ENCODE measurements at places on chromosomes 3 and 15.

- H3K4me3 ChIP-seq = no peak overlapping the region
- H3K36me3 ChIP-seq = no peaks in the 10 kb centered on the region
- DNase-seq = no peak
- no peaks in the 10 kb centered on the region for H3K27me3 ChIP-seq
These were observed 188.5 kb upstream of the TLE3 start for GRCh38 chr15:70286113-70286806.

DNA sequence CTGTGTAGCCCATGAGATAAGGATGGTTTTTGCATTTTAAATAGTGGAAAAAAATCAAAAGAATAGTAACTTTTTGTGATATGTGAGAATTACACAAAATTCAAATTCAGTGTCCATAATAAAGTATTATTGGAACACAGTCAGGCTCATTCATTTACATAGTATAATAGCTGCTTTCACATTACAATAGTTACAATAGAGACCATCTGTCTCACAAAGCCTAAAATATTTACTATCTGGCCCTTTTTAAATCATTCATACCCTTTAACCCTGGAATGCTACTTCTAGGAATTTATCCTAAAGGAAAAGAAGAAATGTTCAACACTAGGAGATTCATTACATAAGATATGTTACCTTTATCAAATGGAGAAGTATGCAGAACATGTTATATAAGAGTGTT is 35.5 kb upstream of the TM4SF4 start:
- peaks cover 30% of the 10 kb centered on the region for H3K27me3 ChIP-seq
- DNase-seq = no peak
- no peak overlapping the region for H3K27ac ChIP-seq
- no peaks in the 10 kb centered on the region for H3K4me1 ChIP-seq

GRCh38 chr3:49567406-49567805 is 13.1 kb downstream of the BSN start:
- peaks cover 6% of the 10 kb centered on the region for H3K27me3 ChIP-seq
- H3K27ac ChIP-seq = no peak overlapping the region
- no peaks in the 10 kb centered on the region for H3K4me1 ChIP-seq
- no peak for DNase-seq
- H3K36me3 ChIP-seq = no peaks in the 10 kb centered on the region

- peaks cover 18% of the 10 kb centered on the region for H3K36me3 ChIP-seq
- H3K27ac ChIP-seq = no peak overlapping the region
- DNase-seq = peak; percentile 26
- peaks cover 19% of the 10 kb centered on the region for H3K4me1 ChIP-seq
These were observed 609 bp downstream of the GOLGA8A start for GRCh38 chr15:34436956-34437442.

DNA sequence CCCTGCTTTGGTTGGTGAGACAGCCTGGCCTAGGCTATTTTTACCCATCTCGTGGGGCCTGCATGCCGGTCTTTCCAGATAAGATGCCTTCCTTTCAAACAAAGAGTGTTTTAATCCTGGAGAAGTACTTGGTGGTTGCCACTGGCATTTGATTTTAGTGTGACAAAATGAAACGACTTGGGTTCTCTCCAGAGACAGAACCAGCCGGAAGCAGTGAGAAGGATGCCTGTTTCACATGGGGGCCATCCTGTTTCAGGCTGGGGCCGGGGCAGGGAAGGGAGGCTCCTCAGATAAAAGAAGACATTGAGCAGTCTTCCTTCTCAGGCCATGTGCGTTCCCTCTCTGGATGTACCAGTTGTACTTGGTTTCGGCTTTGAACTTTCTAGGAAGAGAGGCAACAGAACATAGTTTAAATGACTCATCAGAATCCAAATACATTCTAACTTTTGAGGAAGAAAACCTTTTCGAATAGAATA is 74.9 kb downstream of the TOP2B start:
- H3K4me1 ChIP-seq = no peaks in the 10 kb centered on the region
- H3K4me3 ChIP-seq = no peak overlapping the region
- DNase-seq = no peak
- no peaks in the 10 kb centered on the region for H3K36me3 ChIP-seq
- H3K27ac ChIP-seq = no peak overlapping the region

DNA sequence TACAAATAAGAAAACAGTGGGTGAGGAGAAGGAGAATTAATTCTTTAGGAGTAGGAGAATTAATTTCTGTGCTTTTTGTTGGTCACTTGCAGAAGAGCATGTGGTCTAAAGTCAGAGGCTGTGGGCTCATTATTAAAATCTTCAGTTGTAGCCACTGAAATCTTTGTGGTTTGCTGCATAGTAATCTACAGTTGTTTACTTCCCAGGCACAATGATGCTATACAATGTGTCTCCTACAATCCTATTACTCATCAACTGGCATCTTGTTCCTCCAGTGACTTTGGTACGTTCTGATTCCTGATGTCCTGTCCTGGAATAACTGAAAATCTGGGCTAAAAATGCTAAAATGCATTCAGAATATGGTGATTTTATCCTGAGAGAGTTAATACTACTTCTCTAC is 21.0 kb downstream of the IFT122 start:
- H3K4me1 ChIP-seq = no peaks in the 10 kb centered on the region
- H3K27ac ChIP-seq = no peak overlapping the region
- H3K27me3 ChIP-seq = no peaks in the 10 kb centered on the region
- H3K36me3 ChIP-seq = peaks cover 6% of the 10 kb centered on the region

- no peaks in the 10 kb centered on the region for H3K27me3 ChIP-seq
- no peaks in the 10 kb centered on the region for H3K4me1 ChIP-seq
- H3K36me3 ChIP-seq = no peaks in the 10 kb centered on the region
- DNase-seq = no peak
- no peak overlapping the region for H3K4me3 ChIP-seq
- H3K27ac ChIP-seq = no peak overlapping the region
These were observed 293.0 kb downstream of the ADAMTS17 start for GRCh38 chr15:100048736-100049135.

- peak overlapping the region; percentile 32 for H3K4me3 ChIP-seq
- peaks cover 68% of the 10 kb centered on the region for H3K27me3 ChIP-seq
- no peak overlapping the region for H3K27ac ChIP-seq
- H3K36me3 ChIP-seq = peaks cover 7% of the 10 kb centered on the region
- H3K4me1 ChIP-seq = peaks cover 17% of the 10 kb centered on the region
These were observed 1.1 kb upstream of the PLCH1 start for GRCh38 chr3:155745795-155746550.

GRCh38 chr3:124771083-124771445 is 40.8 kb downstream of the UMPS start:
- H3K4me1 ChIP-seq = no peaks in the 10 kb centered on the region
- H3K27me3 ChIP-seq = peaks cover 20% of the 10 kb centered on the region
- H3K36me3 ChIP-seq = no peaks in the 10 kb centered on the region
- DNase-seq = no peak
- H3K27ac ChIP-seq = no peak overlapping the region

DNA sequence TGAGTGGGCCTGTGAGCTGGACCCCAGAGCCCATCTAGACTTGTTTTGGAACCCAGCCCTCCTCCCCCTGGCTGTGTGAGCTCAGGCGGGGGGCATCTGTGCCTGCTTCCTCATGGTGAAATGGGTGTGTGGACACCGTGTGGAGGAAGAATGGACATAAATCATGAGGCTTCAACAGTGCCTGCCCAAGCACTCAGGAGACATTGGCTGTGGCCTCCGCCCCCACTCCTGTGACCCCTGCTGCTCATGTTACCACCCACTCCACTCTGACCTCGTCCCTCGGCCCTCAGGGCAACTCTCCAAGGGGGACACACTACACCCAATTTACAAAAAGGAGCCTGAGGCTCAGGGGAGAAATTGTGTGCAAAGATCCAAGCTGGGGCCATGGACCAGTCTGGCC is 16.6 kb downstream of the TPRA1 start:
- no peak overlapping the region for H3K4me3 ChIP-seq
- H3K27ac ChIP-seq = no peak overlapping the region

DNA sequence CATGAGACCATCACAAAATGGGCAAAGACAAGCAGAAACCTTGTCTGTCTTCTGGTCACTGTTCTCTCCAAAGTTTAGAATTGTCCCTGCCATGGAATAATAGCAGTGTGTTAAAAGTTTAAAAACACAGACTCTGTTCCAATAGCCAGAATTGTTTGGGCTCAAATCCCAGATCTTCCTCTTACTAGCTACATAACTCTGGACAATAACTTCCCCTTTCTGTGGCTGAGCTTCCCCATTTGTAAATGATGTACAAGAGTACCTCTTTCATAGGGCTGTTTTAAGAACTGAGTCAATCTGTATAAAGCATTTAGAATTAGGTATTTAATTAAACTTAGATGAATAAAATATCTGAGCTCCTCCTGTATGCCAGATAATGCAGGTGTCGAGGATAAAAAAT is 623.0 kb downstream of the NTRK3 start:
- no peak overlapping the region for H3K27ac ChIP-seq
- DNase-seq = no peak
- H3K4me3 ChIP-seq = no peak overlapping the region

DNA sequence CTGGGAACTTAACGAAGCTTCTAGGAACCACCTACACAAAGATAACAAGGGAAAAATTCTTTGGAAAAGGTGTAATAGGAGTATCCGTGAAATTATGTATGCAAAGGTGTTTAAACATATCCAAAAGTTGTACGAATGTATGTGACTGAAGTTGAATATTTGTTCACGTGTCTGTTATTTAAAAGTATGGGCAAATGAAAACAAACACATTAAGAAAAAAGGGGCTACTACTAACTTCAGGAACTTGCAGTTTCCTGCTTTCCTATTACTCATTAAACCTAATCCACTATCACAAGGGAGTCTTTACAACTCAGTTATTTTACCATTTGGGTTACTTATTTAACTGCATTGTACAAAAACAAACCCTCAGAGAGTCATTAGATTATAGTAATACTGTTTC is 33.9 kb upstream of the GRAMD1C start:
- H3K4me1 ChIP-seq = no peaks in the 10 kb centered on the region
- H3K4me3 ChIP-seq = no peak overlapping the region
- no peak for DNase-seq
- no peaks in the 10 kb centered on the region for H3K27me3 ChIP-seq
- no peak overlapping the region for H3K27ac ChIP-seq

GRCh38 chr15:59751552-59752413 is 62.7 kb upstream of the BNIP2 start:
- no peak overlapping the region for H3K4me3 ChIP-seq
- no peak overlapping the region for H3K27ac ChIP-seq
- H3K27me3 ChIP-seq = peaks cover 30% of the 10 kb centered on the region

- no peak overlapping the region for H3K4me3 ChIP-seq
- H3K27ac ChIP-seq = no peak overlapping the region
- H3K4me1 ChIP-seq = no peaks in the 10 kb centered on the region
- peaks cover 9% of the 10 kb centered on the region for H3K27me3 ChIP-seq
- no peak for DNase-seq
These were observed 71.9 kb downstream of the SYNM start for GRCh38 chr15:99176757-99177156.

GRCh38 chr3:192817053-192817452 is 89.7 kb upstream of the FGF12 start:
- no peaks in the 10 kb centered on the region for H3K27me3 ChIP-seq
- H3K4me1 ChIP-seq = no peaks in the 10 kb centered on the region
- DNase-seq = no peak
- H3K4me3 ChIP-seq = no peak overlapping the region
- H3K36me3 ChIP-seq = no peaks in the 10 kb centered on the region
- H3K27ac ChIP-seq = no peak overlapping the region

DNA sequence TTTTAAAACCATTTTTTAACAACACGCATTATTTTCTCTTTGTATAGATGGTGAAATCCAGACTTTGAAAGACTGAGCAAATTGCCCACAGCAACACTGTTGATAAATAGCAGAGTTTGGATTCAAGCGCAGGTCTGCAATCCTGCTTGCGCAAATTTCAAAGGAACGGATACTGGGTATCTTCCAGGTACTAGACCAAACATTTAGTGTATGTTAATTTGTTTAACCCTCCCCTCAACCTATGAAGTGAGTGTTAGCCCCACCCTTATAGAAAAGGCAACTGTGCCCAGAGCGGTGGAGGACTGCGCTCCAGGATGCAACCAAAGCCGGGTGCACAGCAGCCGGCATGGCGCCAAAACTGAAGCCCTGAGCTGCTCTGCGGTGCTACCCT is 103.8 kb downstream of the CPN2 start:
- H3K36me3 ChIP-seq = no peaks in the 10 kb centered on the region
- no peak for DNase-seq
- no peaks in the 10 kb centered on the region for H3K4me1 ChIP-seq
- no peak overlapping the region for H3K27ac ChIP-seq

DNA sequence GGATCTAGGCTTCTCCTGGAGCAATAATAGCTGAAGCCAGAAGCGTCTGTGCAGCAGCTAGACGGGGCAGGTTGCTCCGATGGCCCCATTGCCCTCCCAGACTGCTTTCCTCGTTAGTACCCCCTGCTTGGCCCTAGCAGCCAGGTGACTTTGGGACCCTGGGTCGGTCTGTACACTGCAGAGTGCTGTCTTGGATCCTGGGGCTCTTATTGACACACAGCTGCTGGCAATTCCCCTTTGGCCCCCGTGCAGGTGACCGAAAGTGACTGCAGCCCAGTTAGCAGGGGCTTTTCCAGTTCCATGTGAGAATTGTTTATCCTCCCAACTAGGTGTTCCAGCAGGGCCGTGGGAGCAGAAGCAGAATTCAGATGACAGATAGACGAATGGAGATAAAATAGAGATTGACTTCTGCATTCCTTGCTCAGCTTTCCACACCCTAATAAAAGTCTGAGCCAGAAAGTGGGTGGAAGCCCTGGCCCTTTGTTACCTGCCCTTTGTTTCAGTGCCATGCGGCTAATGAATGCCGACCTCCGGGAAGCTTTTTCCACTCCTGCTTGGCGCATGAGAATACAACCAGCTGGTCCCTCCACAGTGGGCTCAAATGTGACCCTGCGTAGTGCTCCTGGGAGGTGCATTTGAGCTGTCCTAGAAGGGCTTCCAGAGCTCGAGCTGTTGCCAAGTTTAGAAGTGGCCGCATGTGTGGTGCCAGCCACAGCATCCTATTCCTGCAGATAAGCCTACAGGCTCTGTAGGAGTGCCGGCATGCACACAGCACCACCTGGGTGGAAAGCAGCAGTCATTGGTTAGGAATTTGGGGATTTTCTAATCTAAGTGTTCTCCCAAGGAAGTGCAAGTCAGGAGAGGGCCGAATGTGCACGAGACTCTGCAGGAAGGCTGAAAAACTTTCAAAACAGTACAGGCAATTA is 94.4 kb downstream of the SLCO3A1 start:
- no peak for DNase-seq
- H3K4me1 ChIP-seq = peaks cover 91% of the 10 kb centered on the region
- H3K27me3 ChIP-seq = no peaks in the 10 kb centered on the region
- H3K36me3 ChIP-seq = peaks cover 3% of the 10 kb centered on the region
- H3K4me3 ChIP-seq = no peak overlapping the region
- H3K27ac ChIP-seq = peak overlapping the region; percentile 54

- no peak for DNase-seq
- peaks cover 10% of the 10 kb centered on the region for H3K27me3 ChIP-seq
- no peak within 1 kb of the TSS for H3K27ac ChIP-seq
- H3K4me3 ChIP-seq = no peak within 1 kb of the TSS
- peaks cover 6% of the 10 kb centered on the region for H3K4me1 ChIP-seq
These were observed at the start of gene CAMP for GRCh38 chr3:48222616-48223513. Gene CAMP (plus strand): TSS chr3:48223495. CDS start chr3:48223512, 17 bp downstream.

GRCh38 chr3:61733876-61734275 is 172.5 kb downstream of the PTPRG start:
- H3K4me1 ChIP-seq = no peaks in the 10 kb centered on the region
- DNase-seq = no peak
- H3K4me3 ChIP-seq = no peak overlapping the region
- no peaks in the 10 kb centered on the region for H3K27me3 ChIP-seq
- no peak overlapping the region for H3K27ac ChIP-seq
- H3K36me3 ChIP-seq = no peaks in the 10 kb centered on the region

GRCh38 chr15:25185791-25186190 is 231.0 kb downstream of the SNRPN start:
- no peak for DNase-seq
- H3K27me3 ChIP-seq = no peaks in the 10 kb centered on the region
- no peak overlapping the region for H3K4me3 ChIP-seq
- peaks cover 1% of the 10 kb centered on the region for H3K36me3 ChIP-seq
- no peaks in the 10 kb centered on the region for H3K4me1 ChIP-seq
- no peak overlapping the region for H3K27ac ChIP-seq
